ENCODE measurements at places on chromosomes 6 and 20.

DNA sequence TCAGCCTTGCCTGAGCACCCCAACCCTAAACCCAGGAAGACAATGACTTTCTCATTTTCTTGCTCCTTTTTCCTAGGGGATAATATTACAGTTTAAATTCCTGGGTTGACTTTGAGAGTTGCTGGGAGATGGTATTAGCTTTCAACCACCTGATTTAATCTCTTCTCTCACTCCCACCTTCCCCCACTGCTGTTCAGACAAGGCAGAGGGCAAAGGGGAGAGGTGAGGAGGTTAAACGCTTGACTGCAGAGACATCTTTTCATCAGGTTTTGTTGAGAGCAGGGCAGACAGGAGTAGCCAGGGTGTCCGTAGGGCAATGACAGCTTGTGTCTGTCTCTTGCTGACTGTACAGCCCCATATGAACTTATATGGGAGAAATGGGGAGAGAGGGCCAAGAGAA, 811.2 kb downstream of the MAFB start:
- no peak for DNase-seq

- DNase-seq = no peak
Measured at GRCh38 chr6:128206610-128207426, 306.0 kb upstream of the THEMIS start.

GRCh38 chr6:134511984-134512683, 194.2 kb upstream of the SGK1 start:
- DNase-seq = no peak

- DNase-seq = no peak
Measured at GRCh38 chr6:26170181-26170580, 83.0 kb downstream of the HFE start.

- no peak for DNase-seq
Measured at GRCh38 chr6:105433723-105434122, 30.8 kb upstream of the PREP start.
